Vagina (tissue), 2 donors: ENCODE measurements at places on chromosomes 11 and 22. TPM values are rescaled to one million over a fixed set of nuclear protein-coding genes. Genes with fewer than 3 reads are reported as not detected.

The XKR3 gene
- total RNA-seq = not detected

The TREH gene
- 0.25 TPM for total RNA-seq

The OR51B2 gene
- total RNA-seq = not detected

The DNAJB13 gene
- total RNA-seq = not detected

The PRRG4 gene
- 21.1 TPM for total RNA-seq

The SYT13 gene
- 1.2 TPM for total RNA-seq

The NPTXR gene
- total RNA-seq = 9.3 TPM

The CNIH2 gene
- total RNA-seq = 3.2 TPM

The KRTAP5-2 gene
- total RNA-seq = not detected

The APOBEC3A gene
- total RNA-seq = not detected

The MS4A5 gene
- total RNA-seq = not detected

The BARX2 gene
- 25.3 TPM for total RNA-seq

The HPX gene
- total RNA-seq = 0.98 TPM

The CYB5R3 gene
- total RNA-seq = 174 TPM

The ARHGAP32 gene
- total RNA-seq = 42.0 TPM

The MYOD1 gene
- not detected for total RNA-seq

The TMEM45B gene
- total RNA-seq = 10.1 TPM

The TTC36 gene
- total RNA-seq = not detected

The OR2AT4 gene
- total RNA-seq = not detected

The UCP3 gene
- 1.2 TPM for total RNA-seq

The SAA4 gene
- 1.7 TPM for total RNA-seq
